ENCODE measurements at places on chromosomes 7 and 10.
A peak's percentile ranks its signal among the peaks of the same experiment; 100 is the strongest.

GRCh38 chr7:1019255-1019785, 25.0 kb upstream of the GPR146 start:
- DNase-seq: no peak

DNA sequence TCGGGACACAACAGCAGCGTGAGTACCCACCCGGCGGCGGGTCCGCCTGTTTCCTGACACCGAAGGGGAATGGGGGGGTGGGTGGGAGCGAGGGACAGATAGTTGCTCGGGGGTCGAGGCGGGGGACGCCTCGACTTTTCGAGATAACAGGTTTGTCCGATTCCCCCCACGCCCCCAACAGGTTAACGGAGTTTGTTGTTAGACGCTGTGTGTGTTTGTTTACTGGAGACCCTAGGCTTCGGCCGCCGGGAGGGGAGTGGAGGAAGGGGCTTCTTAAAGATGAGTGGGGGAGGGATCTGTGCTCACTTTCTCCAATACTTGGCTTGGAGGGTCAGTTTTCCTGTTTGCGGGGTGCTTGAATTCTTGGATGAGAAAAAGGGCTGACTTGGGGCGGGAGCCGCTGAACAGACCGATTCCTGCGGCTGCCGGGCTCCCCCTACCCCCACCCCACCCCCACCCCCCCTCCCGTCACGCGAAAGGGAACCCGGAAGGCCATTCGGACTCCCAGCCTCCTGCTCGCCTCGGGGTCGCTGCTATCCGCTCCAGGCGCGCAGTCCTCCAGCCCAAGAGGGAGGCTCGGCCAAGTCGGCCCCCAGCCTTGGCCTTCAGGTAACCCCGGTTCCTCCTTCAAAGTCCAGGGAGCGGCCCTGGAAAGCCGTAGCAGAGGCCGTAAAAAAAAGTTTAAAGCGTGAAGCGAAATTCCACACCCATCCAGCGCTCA, 1.0 kb downstream of the SORCS3 start:
- peak; percentile 17 for DNase-seq

GRCh38 chr7:24754906-24755506, 2.3 kb downstream of the GSDME start:
- no peak for DNase-seq

- DNase-seq: no peak
Observed at GRCh38 chr7:156458011-156458410, 182.6 kb upstream of the RNF32 start.

GRCh38 chr10:63145782-63146181, 12.7 kb downstream of the NRBF2 start:
- no peak for DNase-seq

DNA sequence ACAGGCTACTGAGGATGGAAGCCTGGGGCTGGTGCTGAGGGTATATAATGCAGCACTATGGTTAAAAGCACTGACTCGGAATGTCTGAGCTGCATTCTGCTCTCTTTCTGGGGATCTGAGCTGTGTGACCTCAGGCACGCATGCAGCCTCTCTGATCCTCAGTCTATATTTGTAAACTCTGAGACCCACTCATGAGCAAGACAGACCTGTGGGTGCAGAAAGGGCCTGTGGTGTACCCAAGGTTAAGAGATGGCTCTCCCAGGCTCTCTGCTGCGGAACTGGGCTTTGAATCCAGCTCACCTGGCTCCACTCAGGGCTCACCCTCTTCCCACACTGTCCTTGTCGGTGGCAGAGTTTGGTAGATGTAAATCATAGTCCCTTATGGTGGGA, 89.9 kb downstream of the CHST15 start:
- no peak for DNase-seq

DNA sequence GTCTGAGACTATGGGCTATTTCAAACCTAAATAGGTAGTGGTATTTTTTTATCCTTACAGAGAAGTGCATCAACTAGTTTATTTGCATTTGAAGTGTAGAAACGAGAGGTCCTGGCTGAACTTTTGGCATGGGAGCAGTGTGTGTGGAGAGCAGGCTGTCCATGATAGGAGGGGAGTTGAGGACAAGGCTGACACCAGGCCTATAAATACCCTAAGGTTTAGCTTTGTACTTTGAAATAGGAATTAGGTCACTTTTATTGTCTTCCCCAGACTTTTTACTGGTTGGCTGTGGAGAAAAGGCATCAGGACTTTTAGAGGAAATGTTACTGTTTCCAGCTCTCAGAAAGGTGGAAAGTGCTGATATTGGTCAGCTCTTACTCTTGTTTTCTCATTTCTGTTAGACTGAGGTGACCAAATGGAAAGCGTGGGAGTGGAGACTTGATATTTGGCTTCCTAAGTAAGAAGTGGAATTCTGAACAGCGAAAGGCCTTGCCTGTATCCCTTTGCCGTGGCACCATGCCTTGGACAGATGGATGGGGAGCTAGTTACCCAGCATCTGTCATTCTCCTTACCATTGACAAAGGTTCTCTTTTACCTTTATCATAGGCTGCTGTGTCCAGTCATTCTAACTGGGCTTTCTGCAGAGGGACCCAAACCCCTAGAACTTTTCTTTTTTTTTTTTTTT, 46.0 kb downstream of the GBF1 start:
- no peak for DNase-seq

DNA sequence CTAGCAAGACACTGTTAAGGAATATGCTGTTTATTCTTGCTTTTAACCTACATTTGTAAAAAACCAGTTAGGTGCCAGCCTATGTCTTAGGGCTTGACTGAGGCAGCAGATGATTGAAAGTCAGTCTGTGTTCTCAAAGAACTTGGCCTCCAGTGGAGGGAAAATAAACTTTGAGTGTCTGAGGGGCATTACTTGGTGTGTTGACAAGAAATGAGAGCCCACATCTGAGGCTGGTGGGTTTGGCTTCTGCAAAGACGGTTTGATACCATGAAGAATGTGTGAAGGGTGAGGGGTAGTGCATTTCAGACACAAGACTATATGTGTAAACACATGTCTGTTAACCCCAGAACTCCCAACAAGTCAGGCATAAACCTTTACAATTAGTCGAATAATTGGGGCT, 28.5 kb downstream of the CCSER2 start:
- no peak for DNase-seq

DNA sequence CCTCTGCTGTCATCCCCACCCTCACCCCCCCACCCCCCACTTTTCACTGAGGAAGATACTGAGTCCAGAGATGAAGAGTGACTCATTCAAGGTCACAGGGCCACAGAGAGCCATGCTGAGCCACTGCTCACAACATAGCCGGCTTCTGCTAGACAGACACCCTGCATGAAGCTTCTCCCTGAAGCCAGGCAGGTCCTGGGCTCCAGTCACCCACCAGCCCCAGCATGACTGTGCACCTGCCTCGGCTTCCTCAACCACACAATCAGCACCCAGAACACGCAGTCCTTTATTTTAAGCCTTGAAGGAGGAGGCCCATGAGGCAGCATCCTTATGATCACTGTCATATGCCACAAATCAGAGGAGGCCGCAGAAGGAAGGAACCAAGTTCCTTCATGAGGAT, 19.2 kb upstream of the PRKAG2 start:
- DNase-seq: no peak

DNA sequence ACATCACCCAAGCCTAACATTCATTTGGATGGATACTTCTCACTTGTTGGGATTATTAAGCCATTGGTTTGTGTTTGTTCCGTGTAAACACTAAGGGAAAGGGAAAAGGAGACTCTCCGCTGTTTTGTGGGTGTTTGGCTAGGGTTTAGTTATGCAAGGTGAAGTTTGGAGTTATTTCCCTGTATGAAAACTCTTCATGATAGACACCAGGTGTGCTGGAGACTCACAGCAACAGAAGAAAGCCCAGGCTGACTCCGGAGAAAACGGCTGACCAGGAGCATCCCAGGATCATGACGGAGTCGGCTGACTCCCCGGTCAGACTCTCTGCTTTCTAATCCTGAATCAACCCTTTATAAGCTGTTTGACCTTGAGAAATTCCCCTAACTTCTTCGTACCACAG, 94.1 kb upstream of the KLF6 start:
- no peak for DNase-seq

DNA sequence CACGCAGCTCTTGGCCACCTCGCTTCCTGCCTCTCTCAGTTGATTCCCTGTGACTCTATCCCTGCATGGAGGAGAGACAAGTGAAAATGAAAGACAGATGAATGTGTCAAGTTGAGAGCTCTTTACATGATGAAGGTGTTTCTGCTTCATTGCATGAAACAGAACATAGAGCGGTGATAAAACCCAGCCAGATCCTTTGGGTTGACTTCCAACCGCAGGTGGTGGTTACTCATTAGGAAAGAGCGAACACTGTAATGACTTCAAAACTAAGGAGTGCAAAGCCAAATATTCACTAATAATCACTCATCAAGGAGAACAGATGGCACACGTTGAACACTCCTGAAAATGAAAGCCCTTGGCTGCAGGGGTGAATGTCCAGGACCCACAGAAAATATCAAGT, 31.8 kb upstream of the WDR11 start:
- DNase-seq: no peak

Measured in neuronal stem cell (in vitro differentiated cells).